ENCODE measurements at places on chromosomes 1 and 21.

- H3K4me1 ChIP-seq = peaks cover 32% of the 10 kb centered on the region
- peak overlapping the region; percentile 93 for H3K4me3 ChIP-seq
- DNase-seq = peak; percentile 72
- H3K27ac ChIP-seq = peak overlapping the region; percentile 99
- no peaks in the 10 kb centered on the region for H3K27me3 ChIP-seq
Observed at GRCh38 chr1:13702425-13703127, 2.6 kb downstream of the PRDM2 start.

DNA sequence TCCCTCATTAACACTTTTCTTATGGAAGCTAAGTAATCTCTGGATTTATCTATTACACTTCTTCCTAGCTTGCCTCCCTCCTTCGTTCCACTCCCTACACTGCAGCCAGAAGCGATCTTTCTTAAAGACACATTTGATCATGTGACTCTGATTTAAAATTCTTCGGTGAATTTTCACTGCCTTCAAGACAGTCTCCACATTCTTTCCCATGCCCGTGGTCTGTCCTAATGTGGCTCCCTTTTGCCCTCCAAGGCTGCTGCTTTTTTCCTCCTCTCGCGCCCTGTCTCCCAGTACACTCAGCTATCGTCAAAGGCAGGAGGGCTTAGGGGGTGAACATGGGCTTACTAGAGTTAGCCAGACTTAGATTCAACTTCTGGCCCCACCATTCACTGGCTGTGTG is 64.4 kb downstream of the SDCCAG8 start:
- H3K4me3 ChIP-seq = no peak overlapping the region
- peak overlapping the region; percentile 8 for H3K27ac ChIP-seq
- H3K36me3 ChIP-seq = peaks cover 11% of the 10 kb centered on the region

DNA sequence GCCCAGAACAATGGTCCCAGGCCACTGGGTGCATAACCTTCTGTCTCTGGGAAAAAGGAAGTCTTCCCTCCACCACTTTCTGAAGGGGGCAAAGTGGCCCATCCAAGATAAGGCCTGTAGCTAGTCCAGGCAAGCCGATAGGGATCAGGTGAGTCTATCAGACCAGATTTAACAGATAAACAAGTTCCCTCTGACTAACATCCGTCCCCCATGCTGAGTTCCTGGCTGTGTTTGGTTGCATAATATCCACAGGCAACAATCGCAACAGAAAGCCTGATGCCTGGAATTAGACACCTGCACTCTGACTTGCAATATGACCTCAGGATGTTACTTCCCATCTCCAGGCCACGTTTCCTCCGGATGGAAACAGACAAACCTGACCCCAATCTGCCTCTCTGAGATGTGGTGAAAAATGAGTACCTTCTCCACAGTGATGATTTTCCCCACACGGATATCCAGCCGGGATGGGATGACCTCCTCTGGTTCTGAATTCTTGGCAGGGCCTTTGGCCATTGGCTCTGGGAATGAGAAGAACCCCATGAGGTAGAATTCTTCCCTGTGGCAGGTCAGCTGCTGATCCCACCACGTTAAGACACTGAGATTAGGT is 36.4 kb downstream of the YARS1 start:
- no peak for DNase-seq
- no peak overlapping the region for H3K27ac ChIP-seq

GRCh38 chr1:116359060-116359830 is 13.8 kb upstream of the ATP1A1 start:
- H3K27me3 ChIP-seq = no peaks in the 10 kb centered on the region
- H3K4me1 ChIP-seq = peaks cover 3% of the 10 kb centered on the region
- H3K4me3 ChIP-seq = no peak overlapping the region
- H3K27ac ChIP-seq = no peak overlapping the region
- no peaks in the 10 kb centered on the region for H3K36me3 ChIP-seq
- no peak for DNase-seq

DNA sequence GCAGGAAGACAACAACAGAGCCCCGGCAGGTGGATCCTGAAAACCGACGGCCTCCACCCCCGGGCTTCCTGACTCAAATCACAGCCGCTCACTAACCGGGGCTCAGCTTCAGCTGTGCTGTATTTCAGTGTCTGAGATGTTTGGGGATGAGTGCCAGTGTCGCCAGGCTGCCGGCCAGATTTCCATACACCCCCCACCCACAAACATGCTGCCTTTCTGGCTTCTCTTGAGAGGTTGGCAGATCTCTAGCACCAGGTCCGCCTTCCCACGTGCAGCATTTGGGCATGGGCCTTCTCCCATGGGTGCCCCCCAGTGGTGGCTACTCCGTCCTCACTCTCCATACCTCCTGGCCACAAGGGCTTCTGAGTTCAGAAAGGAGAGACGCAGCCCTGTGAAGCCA is 34.8 kb downstream of the KCNAB2 start:
- peaks cover 45% of the 10 kb centered on the region for H3K36me3 ChIP-seq
- peaks cover 4% of the 10 kb centered on the region for H3K4me1 ChIP-seq
- DNase-seq = no peak
- H3K27ac ChIP-seq = no peak overlapping the region
- H3K4me3 ChIP-seq = no peak overlapping the region

- H3K4me3 ChIP-seq = no peak overlapping the region
- no peaks in the 10 kb centered on the region for H3K27me3 ChIP-seq
- H3K4me1 ChIP-seq = no peaks in the 10 kb centered on the region
- H3K27ac ChIP-seq = no peak overlapping the region
- DNase-seq = no peak
- H3K36me3 ChIP-seq = no peaks in the 10 kb centered on the region
Observed at GRCh38 chr21:17334484-17334883, 178.4 kb upstream of the CXADR start.

DNA sequence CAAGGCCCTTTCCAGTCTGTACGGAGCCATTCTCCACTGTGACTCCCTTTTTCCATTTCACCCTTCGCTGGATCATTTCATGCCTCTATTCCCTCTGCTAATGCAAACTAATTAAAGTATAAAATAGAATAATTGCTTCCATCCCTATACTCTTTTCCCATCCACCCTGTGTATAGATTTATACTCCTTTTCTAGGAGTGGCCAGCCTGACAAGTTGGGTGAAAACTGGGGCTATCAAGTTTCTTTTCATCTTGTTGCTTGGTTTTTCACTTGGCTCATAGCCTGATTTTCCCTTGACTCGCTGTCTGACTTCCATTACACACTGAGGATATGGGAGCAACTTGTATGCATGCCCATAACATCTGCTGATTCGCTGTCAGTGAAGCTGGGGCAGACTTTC is 107.0 kb downstream of the PLXNA2 start:
- H3K27ac ChIP-seq = no peak overlapping the region
- DNase-seq = no peak
- H3K36me3 ChIP-seq = no peaks in the 10 kb centered on the region
- H3K4me1 ChIP-seq = no peaks in the 10 kb centered on the region
- H3K4me3 ChIP-seq = no peak overlapping the region

DNA sequence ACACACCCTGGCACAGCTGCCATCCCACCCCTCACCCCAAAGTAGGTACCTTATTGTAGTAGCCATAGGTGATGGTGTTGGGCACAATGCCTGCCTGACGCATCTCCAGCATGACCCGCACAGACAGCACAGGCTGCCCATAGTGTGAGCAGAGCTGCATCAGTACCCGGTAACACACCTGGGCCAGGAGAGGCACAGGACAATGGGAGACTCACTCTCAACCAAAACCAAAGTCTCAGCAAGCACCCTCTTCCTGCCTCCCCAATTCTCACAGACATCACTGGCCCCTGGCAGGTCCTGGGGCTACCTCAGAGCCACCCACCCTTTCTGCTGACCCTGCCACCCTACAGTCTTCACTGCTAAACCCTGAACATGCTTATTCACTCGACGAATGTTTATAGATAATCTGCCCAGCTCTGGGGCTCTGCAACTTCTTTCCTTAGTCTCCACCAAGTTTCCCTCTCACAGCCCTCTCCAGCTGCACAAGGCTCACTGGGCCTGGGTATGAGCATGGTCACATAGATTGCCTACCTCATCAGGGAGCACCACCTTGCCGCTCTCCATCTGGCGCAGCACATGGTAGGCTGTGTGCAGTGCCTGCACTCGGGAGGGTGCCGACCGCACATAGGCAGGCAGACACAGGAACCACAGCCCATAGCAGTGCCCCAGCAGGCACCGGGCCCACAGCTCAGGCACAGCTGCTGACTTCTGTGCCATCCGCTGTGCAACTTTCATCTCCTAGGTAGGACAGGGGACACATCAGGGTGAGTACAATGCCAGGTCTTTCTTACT is 10.3 kb downstream of the DENND4B start:
- H3K4me1 ChIP-seq = peaks cover 25% of the 10 kb centered on the region
- H3K36me3 ChIP-seq = peaks cover 71% of the 10 kb centered on the region

DNA sequence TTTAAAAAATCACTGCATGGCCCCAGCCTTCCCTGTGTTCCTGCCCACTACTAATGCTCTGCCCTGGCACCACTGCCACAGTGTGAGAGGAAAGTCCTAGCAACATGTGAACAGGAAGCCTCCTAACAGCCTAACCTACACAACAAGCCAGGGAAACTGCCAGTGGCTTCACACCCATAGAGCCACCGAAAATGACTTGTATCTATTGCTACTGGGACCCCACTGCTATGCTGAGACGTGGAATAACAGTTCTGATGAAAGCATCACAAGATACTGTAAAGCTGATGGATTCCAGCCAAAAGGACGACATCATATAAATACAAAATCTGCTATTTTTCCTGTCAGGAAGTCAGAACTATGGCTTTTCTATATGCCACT is 74.9 kb downstream of the JAK1 start:
- peak overlapping the region; percentile 79 for H3K4me3 ChIP-seq
- peaks cover 26% of the 10 kb centered on the region for H3K36me3 ChIP-seq
- no peaks in the 10 kb centered on the region for H3K27me3 ChIP-seq
- no peak for DNase-seq

- H3K4me1 ChIP-seq = no peaks in the 10 kb centered on the region
- H3K27ac ChIP-seq = no peak overlapping the region
- H3K4me3 ChIP-seq = no peak overlapping the region
- no peaks in the 10 kb centered on the region for H3K36me3 ChIP-seq
Observed at GRCh38 chr1:216960716-216961115, 237.5 kb upstream of the ESRRG start.

DNA sequence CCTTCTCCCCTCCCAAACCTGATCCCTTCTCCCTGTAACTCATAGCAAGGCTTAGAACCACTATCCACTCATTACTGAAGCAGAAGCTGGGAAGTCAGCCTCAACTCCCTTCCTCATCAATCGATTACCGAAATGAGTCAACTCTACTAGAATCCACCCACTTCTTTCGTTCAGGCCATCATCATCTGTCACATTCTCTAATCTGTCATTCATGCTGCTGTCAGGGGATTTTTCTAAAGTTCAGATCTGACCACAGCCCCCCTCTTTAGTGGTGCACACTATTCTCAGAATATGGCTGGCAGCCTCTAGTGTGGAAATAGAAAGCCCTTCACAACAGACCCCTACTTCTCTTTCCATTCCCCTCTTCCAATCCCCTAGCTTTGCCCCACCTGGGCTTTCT is 5.1 kb downstream of the NT5C1A start:
- peaks cover 2% of the 10 kb centered on the region for H3K36me3 ChIP-seq
- H3K27me3 ChIP-seq = peaks cover 25% of the 10 kb centered on the region
- no peak overlapping the region for H3K27ac ChIP-seq
- DNase-seq = no peak
- H3K4me1 ChIP-seq = no peaks in the 10 kb centered on the region
- no peak overlapping the region for H3K4me3 ChIP-seq

DNA sequence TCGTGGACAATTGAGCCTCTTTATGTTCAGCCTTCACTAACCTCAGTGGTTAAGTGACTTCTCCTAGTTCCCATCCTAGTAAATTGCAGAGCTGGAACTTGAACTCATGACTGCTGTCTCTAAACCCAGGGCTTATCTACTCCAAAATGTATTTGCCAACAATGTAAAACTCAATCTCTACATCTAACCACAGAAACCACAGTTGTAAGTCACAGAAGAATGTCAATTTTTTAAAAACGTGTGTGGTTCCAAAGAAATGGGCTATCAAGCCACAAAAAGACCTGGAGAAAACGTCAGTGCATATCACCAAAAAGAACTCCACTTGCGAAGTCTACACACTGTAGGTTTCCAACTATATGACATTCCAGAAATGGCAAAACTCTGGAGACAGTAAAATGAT is 172.6 kb upstream of the HMCN1 start:
- DNase-seq = no peak
- peaks cover 13% of the 10 kb centered on the region for H3K36me3 ChIP-seq
- H3K4me1 ChIP-seq = peaks cover 36% of the 10 kb centered on the region
- peak overlapping the region; percentile 73 for H3K4me3 ChIP-seq
- H3K27me3 ChIP-seq = no peaks in the 10 kb centered on the region
- H3K27ac ChIP-seq = peak overlapping the region; percentile 94

GRCh38 chr21:45972353-45972715 is 9.2 kb upstream of the COL6A1 start:
- H3K4me1 ChIP-seq = peaks cover 13% of the 10 kb centered on the region
- H3K27me3 ChIP-seq = peaks cover 32% of the 10 kb centered on the region
- H3K36me3 ChIP-seq = peaks cover 4% of the 10 kb centered on the region
- no peak for DNase-seq
- no peak overlapping the region for H3K4me3 ChIP-seq

DNA sequence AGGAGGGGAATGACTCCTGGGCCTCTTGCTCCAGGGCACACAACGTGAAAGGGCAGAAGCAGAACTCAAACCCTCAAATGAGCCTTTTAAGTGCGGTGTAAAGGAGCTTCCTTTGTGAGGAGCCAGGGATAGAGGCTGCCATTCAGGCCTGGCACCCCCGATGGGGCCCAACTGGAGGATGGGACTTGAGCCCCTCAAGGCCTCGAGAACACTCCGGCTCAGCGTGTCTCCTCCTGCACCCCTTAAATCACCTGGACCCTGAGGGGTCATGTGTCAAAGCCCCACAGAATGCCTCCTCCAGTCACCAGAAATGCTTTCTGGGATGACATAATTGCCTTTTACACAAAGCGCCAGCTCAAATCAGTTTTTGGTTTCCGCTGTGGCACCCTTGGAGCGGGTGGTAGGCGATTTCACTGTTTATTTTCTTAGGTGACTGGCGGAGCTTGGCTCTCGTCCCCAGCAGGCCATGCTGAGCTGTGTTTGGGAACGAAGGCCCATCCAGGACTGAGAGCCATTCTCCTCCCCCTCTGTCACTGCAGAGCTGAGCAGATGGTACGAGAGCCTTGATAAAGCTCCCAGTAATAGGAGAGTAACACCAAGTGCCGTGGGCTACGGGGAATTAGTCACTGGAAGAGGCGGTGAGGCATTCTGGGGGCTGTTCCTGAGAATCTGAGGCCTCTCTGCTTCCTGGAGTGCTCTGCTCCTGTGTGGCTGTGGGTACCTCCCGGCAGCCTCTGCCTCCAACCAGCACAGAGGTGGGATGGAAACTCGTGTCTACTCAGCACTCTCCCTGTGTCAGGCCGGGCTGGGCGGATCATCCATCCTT is 163.0 kb downstream of the GRIK3 start:
- H3K4me1 ChIP-seq = no peaks in the 10 kb centered on the region
- no peak overlapping the region for H3K27ac ChIP-seq
- H3K27me3 ChIP-seq = peaks cover 71% of the 10 kb centered on the region
- DNase-seq = no peak
- peaks cover 3% of the 10 kb centered on the region for H3K36me3 ChIP-seq

DNA sequence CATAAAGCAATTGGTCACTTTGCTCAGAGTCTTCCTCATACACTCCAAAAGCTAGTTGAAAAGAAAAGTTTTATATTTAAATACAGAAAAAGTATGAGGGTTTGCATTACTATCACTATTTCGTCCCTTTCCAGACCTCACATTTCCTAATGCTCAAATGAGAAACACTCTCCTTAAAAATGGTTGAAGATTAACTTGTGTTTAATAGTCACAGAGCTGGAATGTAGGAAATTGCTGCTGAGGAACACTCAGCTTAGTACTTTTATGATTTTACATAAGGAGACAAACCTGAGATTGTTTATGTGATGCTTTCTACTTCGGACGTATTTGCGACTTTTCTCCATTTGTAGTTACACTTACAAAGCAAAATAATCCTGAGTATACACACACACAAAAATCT is 39.8 kb downstream of the MYSM1 start:
- peaks cover 4% of the 10 kb centered on the region for H3K4me1 ChIP-seq
- no peaks in the 10 kb centered on the region for H3K27me3 ChIP-seq
- no peak overlapping the region for H3K4me3 ChIP-seq
- no peak overlapping the region for H3K27ac ChIP-seq

Data from effector memory CD8-positive, alpha-beta T cell (primary cell).